ENCODE measurements at places on chromosomes 6 and 20. TPM values are rescaled to one million over a fixed set of nuclear protein-coding genes. Genes with fewer than 3 reads are reported as not detected.

TREM1 gene
- 0.22 TPM for polyA plus RNA-seq

PTCRA gene
- polyA plus RNA-seq, result not detected

SCUBE3 gene
- 0.25 TPM for polyA plus RNA-seq

DNAH8 gene
- under 0.01 TPM for polyA plus RNA-seq

PBOV1 gene
- polyA plus RNA-seq, result not detected

HIVEP1 gene
- polyA plus RNA-seq, result 5.5 TPM

BCAS4 gene
- 1.3 TPM for polyA plus RNA-seq

ENPP4 gene
- polyA plus RNA-seq, result 9.1 TPM

HTR1E gene
- 0.03 TPM for polyA plus RNA-seq

GUCA1A gene
- polyA plus RNA-seq, result not detected

GPR63 gene
- polyA plus RNA-seq, result 0.35 TPM
